Activated CD8-positive, alpha-beta memory T cell treated with anti-CD3 and anti-CD28 coated beads for 36 hours (primary cell): ENCODE measurements at places on chromosomes 16 and 17. TPM values are rescaled to one million over a fixed set of nuclear protein-coding genes. Genes with fewer than 3 reads are reported as not detected.

RHBDL1 gene
- 0.63 TPM for total RNA-seq

ABCC3 gene
- not detected for total RNA-seq

CTF1 gene
- 0.13 TPM for total RNA-seq

KRTAP1-5 gene
- not detected for total RNA-seq

RPL23 gene
- total RNA-seq, result 2,017 TPM

NACA2 gene
- not detected for total RNA-seq

ABCC1 gene
- 70.6 TPM for total RNA-seq

TOM1L1 gene
- total RNA-seq, result 0.36 TPM
